GM23338 (cell line): ENCODE measurements at places on chromosomes 5 and 9.

DNA sequence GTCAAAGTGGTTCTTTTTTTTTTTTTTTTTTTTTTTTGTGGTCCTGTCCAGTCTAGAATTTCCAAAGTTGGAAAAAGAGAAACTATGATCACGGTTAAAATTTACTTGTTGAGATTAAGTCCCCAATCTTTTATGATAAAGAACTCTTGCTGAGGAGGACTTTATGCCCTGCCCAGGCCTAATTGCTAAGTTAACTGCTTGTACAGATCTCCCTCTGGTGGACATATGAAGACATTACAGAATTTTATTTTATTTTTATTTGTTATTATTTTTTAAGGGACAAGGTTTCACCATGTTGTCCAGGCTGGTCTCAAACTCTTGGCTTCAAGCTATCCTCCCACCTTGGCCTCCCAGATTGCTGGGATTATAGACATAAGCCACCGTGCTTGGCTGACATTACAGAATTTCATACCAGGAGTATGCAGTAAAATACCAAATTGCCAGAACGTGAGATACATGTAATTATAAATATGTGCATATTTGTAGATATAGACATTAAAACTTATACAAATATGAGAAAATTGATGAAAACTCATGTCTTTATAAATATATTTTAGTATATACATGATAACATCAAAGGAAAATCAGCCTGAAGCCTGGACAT is 91.2 kb downstream of the RFK start:
- peak; percentile 82 for DNase-seq
- H3K36me3 ChIP-seq: no peaks in the 10 kb centered on the region
- no peak overlapping the region for H3K4me3 ChIP-seq

DNA sequence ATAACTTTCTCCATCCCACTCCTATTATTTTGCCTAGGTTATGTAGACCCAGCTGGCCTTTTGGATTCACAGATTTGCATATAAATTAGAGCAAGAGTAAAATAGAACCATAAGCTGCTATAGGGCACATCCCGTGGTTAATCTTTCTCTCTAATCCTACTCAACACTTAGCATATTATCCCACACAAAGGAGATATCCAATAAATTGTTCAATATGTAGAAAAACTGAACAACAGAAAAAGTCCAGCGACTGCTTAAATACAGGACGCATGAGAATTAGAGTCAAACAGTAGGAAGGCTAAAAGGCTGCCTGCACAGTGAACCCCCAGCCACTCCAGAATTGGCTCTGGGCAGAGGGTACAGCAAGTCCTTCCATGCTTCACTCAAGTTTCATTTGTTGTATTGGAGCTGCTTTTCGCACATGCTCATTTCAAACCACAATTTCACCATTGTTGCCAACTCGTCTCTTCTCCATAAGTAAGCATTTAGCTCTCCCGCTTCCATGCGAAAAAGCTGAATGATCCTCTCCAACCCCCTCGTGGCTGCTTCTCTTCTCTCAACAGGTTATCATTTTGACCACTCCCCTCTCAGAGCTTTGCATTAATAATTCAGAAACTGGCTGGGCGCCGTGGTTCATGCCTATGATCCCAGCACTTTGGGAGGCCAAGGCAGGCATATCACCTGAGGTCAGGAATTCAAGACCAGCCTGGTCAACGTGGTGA is 14.1 kb upstream of the IQGAP2 start:
- H3K27me3 ChIP-seq: no peaks in the 10 kb centered on the region
- no peak overlapping the region for H3K4me3 ChIP-seq
- peaks cover 24% of the 10 kb centered on the region for H3K4me1 ChIP-seq
- DNase-seq: no peak

GRCh38 chr9:89524963-89525362 is 27.1 kb upstream of the SEMA4D start:
- H3K27ac ChIP-seq: no peak overlapping the region
- no peak for DNase-seq
- H3K36me3 ChIP-seq: no peaks in the 10 kb centered on the region
- H3K27me3 ChIP-seq: no peaks in the 10 kb centered on the region

DNA sequence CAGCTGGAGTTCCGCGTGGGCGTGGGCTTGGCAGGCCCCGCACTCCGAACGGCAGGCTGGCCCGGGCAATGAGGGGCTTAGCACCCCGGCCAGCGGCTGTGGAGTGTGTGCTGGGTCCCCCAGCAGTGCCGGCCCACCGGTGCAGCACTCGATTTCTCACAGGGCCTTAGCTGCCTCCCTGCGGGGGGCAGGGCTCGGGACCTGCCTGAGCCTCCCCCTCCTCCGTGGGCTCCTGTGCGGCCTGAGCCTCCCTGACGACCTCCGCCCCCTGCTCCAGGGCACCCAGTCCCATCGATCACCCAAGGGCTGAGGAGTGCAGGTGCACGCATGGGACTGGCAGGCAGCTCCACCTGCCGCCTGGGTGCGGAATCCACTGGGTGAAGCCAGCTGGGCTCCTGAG is 191.8 kb downstream of the CYLC2 start:
- no peaks in the 10 kb centered on the region for H3K4me1 ChIP-seq
- H3K4me3 ChIP-seq: no peak overlapping the region
- H3K36me3 ChIP-seq: 0 out of 2 replicates have a peak, but pooled peaks cover 4% of the 10 kb centered on the region
- H3K27ac ChIP-seq: no peak overlapping the region
- no peaks in the 10 kb centered on the region for H3K27me3 ChIP-seq
- no peak for DNase-seq

DNA sequence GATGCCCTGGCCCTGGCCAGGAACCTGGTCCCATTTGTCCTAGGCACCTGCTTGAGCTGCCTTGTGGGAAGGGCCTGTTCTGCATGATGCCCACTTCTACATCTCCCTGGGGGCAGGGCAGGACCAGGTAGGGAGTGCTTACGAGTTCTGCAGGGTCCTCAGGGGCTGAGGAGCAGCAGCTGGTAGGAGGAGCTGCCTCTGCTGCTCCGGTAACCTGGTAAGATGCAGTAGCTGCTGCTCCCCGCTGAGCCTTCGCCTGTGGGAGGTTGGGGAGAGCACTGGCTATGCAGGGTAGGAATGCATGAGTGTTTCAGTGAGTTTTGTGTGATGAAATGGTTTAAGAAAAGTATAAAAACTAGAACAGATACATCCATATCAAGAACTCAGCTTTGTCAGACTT is 13.6 kb downstream of the LRRC8A start:
- no peaks in the 10 kb centered on the region for H3K27me3 ChIP-seq
- H3K27ac ChIP-seq: no peak overlapping the region; the same call in 1 of the 2 replicates
- peaks cover 11% of the 10 kb centered on the region for H3K36me3 ChIP-seq

- H3K4me3 ChIP-seq: no peak overlapping the region
- H3K27me3 ChIP-seq: no peaks in the 10 kb centered on the region
- no peaks in the 10 kb centered on the region for H3K4me1 ChIP-seq
- no peak overlapping the region for H3K27ac ChIP-seq
Measured at GRCh38 chr9:97398999-97399758, 12.7 kb upstream of the TDRD7 start.

DNA sequence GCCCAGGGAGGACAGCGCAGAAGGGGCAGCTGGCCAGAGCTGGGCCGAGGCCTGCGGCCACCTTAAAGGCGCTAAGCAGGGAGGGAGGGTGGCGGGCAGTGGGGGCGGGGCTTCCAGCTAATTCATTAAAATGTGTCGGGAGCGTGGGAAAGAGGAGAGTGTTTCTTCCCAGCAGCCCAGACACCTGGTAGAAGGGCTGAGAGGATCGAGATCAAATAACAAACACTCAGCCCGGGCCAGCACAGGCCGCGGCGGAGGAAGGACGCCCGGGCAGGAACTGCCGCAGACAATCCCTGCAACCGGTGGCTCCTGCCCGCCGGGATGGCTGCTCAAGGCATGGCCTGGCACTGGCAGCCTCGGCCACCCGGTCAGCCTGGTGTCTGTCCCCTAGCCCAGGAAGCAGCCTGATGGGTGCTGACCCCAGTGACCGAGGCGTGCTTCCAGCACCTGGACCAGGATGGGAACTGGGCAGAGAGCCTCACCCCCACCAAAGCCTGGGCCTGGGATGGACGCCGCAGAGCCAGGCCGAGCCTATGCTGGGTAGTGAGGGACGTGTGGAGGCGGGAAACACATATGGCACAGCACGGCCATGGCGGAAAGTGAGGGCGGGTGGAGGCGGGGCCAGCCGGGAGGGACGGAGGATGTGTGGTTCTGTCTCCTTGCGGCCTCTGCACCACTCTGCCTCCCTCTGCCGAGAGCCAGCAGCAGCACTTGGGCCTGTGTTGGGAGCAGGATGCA is 3.2 kb upstream of the NRARP start:
- no peak overlapping the region for H3K4me3 ChIP-seq
- H3K27ac ChIP-seq: no peak overlapping the region
- peaks cover 21% of the 10 kb centered on the region; the same call in 1 of the 2 replicates for H3K4me1 ChIP-seq
- peaks cover 13% of the 10 kb centered on the region for H3K27me3 ChIP-seq
- peak; percentile 78 for DNase-seq

DNA sequence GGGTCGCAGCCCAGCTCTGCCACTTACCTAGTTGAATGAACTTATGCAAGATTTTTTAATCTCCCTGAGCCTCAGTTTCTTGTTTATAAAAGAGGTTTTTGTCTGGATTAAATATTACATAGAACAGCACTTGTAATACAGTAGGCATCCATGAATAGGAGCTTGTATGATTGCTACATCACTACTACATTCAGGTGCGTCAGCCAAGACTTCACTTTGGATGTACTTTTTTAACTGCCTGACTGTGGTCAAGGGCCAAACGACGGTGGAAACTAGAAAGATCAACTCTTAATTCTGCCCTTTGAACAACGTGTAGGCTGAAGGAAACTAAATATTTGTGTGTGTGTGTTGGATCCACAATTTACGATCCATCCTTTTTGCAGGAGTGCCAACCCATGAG is 172.8 kb downstream of the RFK start:
- H3K27me3 ChIP-seq: no peaks in the 10 kb centered on the region
- H3K4me3 ChIP-seq: no peak overlapping the region
- no peak overlapping the region for H3K27ac ChIP-seq
- H3K36me3 ChIP-seq: no peaks in the 10 kb centered on the region

DNA sequence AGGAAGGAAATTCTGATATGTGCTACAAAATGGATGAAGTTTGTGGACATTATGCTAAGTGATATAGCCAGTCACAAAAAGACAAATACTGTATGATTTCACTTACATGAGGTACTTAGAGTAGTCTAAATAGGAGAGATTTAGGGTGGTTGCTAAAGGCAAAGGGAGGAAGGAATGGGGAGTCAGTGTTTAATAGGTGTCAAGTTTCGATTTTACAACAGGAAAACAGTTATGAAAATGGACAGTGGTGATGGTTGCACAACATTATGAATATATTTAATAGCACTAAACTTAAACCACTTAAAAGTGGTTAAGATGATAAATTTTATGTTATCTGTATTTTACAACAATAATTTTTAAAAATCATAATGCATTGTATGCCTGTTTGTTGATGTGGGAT is 40.4 kb upstream of the ECM2 start:
- no peak for DNase-seq
- H3K4me3 ChIP-seq: no peak overlapping the region
- no peaks in the 10 kb centered on the region for H3K27me3 ChIP-seq
- no peaks in the 10 kb centered on the region for H3K36me3 ChIP-seq
- no peak overlapping the region for H3K27ac ChIP-seq

DNA sequence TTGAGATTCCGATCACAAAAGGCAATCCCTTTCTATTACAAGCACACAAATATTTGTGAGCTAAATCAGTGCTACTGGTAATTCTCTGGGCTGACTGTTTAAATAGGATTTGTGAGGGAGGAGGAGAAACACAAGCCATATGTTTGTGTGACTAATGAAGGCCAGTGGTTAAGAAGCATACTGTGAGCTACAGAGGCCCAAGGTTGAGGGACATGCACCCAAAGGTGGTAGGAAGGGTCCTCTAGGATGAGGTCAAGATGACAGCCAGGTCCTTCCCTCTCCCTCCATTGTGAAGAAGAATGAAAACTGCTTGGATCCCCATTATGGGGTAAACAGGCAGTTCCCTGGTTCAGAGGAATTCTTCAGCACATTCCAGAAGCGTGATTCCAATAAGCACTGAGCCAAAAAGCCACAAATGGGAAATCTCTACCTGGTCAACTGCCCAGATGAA is 83.9 kb downstream of the SPOCK1 start:
- no peaks in the 10 kb centered on the region for H3K4me1 ChIP-seq
- H3K4me3 ChIP-seq: no peak overlapping the region
- H3K27ac ChIP-seq: no peak overlapping the region
- H3K36me3 ChIP-seq: no peaks in the 10 kb centered on the region
- H3K27me3 ChIP-seq: no peaks in the 10 kb centered on the region

DNA sequence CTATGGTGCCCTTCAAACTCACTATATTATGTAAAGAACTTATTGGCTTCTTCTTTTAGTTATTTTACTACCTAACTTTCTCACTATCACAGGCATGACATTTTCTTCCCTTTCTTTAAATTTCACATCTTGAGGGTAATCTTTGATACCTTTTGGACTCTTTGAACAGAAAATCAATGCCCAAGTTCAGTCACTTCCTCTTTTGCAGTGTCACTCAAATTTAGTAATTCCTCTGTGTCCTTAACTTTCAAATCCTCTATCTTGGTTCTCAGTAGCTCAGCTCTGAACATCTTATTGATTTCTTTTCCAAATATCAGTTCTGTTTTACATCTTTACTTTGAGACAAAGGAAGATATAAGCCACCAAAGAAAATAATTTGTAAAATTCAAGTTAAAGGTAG is 25.5 kb downstream of the CNTLN start:
- no peak overlapping the region for H3K4me3 ChIP-seq
- H3K27ac ChIP-seq: no peak overlapping the region
- H3K27me3 ChIP-seq: no peaks in the 10 kb centered on the region

- no peaks in the 10 kb centered on the region for H3K4me1 ChIP-seq
- no peaks in the 10 kb centered on the region for H3K27me3 ChIP-seq
- DNase-seq: no peak
- no peak overlapping the region for H3K4me3 ChIP-seq
- H3K36me3 ChIP-seq: no peaks in the 10 kb centered on the region
Measured at GRCh38 chr9:89951675-89952074, 346.9 kb downstream of the GADD45G start.

GRCh38 chr9:98916660-98917059 is 27.0 kb upstream of the COL15A1 start:
- peak; percentile 73 for DNase-seq
- H3K4me3 ChIP-seq: no peak overlapping the region
- 0 out of 2 replicates have a peak, but pooled peaks cover 2% of the 10 kb centered on the region for H3K4me1 ChIP-seq
- no peaks in the 10 kb centered on the region for H3K27me3 ChIP-seq
- no peak overlapping the region for H3K27ac ChIP-seq
- no peaks in the 10 kb centered on the region for H3K36me3 ChIP-seq

DNA sequence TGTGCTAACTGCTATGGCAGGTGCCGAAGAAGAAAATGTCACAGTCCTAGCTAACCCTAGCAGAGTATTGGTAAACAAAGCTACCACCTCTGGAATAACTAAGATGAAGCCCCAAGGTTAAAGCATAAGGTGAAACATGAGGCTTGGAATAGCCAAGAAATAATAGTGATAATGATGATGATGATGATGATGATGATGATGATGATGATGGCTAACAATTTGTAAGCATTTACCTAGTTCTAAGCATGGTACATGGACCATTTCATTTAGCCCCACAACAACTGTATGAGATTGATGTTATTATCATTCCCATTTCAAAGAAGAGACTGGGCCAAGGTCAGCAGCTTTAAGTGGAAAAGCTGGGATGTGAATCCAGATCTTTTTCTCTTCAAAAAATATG is 35.3 kb downstream of the SH3RF2 start:
- H3K27me3 ChIP-seq: no peaks in the 10 kb centered on the region
- no peak for DNase-seq
- no peaks in the 10 kb centered on the region for H3K4me1 ChIP-seq
- H3K36me3 ChIP-seq: no peaks in the 10 kb centered on the region
- no peak overlapping the region for H3K27ac ChIP-seq

GRCh38 chr9:89712283-89712682 is 107.5 kb downstream of the GADD45G start:
- H3K4me3 ChIP-seq: no peak overlapping the region
- no peaks in the 10 kb centered on the region for H3K4me1 ChIP-seq
- no peak overlapping the region for H3K27ac ChIP-seq
- no peaks in the 10 kb centered on the region for H3K36me3 ChIP-seq
- DNase-seq: no peak
